ENCODE measurements at places on chromosomes 1 and 21.

- no peak for DNase-seq
Measured at GRCh38 chr21:37971390-37971950, 55.2 kb upstream of the KCNJ6 start.

DNA sequence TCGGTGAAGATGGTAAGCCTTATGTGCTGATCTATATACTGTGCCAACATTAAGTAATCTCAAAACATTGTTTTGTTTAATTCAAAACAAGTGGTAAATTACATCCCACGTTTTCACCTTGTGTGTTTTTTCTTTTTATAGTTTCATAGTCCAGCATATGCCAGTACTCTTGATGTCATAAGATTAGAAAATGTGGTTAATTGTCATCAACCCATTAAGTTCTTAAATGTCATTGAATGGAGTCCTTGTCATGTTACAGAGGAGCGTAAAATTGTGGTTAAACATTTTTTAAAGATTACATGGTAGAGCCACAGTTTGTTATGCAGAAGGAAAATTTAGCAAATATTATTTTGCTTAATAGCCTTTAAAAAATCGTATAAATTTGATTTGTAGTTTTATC is 93.1 kb downstream of the FNBP1L start:
- DNase-seq, result no peak

DNA sequence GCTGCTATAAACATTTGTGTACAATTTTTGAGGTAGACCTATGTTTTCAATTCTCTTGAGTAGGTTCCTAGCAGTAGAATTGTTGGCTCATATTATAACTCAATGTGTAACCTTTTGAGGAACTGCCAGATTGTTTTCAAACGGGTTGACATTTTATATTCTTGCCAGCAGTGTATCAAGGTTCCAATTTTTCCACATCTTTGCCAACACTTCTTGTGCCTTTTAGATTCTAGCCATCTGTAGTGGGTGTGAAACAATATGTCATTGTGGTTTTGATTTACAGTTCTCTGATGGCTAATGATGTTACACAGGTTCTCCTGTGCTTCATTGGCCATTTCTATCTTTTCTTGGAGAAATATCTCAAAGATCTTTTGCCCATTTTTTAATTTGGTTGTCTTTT is 36.4 kb downstream of the MAP3K7CL start:
- DNase-seq, result no peak

GRCh38 chr1:40711465-40712404 is 20.2 kb downstream of the NFYC start:
- DNase-seq, result no peak

DNA sequence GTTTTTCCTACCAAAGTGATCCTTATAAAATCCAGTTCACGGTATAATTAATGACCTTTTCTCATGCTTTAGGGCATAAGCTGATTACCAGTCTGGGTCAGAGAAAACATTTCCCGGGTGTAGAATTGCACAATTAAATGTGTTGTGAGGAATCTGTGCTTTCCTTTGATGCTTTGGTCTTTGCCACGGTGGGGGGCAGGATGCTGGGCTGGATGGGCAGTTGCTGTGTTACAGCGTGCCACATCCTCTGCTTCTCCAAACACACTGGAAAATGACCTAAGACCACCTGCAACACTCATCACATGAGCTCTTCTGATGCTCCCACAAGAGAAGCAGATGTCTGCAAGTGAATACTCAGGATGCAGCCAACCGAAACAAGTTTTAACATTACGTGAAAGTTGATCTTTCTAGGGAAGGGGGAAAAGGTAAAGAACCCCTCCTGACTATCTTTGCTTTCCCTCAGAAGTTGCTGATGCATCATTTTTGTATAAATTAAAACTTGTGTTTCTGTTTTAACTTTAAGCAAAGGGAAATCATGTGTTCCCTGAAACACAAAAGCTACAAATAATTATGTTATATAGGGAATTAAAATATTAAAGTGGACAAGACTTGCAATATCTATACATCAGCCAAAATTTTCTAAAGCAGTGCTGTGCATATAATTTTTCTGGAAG is 515.3 kb upstream of the NR5A2 start:
- no peak for DNase-seq

DNA sequence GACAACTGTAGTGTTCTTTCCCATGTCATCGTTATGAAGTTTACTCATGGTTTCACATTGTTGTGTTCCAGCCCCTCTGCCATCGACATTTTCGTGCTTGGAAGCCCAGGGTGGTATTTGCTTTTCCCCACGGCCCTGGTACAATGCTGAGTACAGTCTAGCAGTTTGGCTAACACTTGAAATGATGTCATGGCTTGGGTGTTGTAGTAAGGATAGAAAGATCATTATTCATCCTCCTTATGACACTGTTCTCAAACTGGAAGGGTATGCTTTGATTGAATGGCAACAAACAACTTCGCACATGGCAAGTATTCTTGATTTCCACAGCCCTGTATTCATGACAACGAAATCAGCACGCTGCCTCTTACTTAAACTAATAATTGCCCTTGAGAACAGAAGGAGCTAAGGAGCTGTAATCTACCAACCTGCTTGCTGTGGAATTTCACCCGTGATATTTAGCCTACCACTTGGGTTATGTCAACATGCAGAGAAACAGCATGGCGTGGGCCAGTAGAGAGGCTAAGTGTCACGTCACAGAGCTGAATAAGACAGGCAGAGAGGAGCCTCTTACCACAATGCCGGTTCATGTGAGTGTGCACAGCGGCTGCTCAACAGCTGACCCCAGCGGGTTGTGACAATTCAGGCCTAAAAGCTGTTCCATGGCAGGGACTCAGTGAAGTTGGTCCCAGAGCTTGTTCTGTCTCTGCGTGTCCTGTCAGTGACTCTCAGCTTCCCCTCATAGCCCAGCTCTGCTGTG is 73.9 kb downstream of the KCNJ6 start:
- DNase-seq, result no peak

GRCh38 chr1:161114556-161114955 is 3.3 kb downstream of the PFDN2 start:
- DNase-seq, result no peak

DNA sequence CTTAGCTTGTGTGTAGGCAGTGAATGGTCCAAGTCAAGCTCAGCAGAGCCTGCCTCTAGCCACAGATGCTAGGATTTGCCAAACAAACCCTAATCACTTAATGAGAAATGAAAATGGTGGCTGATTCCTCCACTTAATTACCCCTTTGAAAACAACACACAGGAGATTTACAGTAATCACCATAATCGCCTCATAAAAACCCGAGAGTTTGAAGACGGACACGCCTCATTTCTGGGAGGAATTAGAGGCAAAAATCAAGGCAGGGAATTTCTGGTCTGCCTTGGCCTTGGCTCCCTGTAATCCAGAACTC is 16.3 kb upstream of the FOXE3 start:
- no peak for DNase-seq

DNA sequence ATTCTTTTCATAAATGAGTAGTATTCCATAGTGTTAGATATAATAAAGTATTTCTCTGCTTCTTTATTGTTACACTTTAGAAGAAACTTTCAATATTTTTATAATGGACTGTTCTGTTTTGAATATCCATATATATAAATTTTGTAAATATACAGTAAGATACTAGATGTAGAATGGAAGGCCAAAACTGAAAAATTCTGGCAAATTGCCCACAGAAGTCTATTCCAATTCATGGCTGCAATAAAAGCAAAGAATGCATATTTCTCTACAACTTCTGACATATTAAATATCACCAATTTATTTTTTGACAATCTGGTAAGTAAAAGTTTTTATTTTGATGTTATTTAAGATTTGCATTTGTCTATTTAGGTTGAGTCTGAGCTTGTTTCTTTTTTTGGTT is 532.5 kb downstream of the NCAM2 start:
- DNase-seq, result no peak

GRCh38 chr1:79323239-79324025 is 316.9 kb upstream of the ADGRL4 start:
- DNase-seq, result no peak

- DNase-seq, result no peak
Measured at GRCh38 chr1:94079080-94079940, 41.6 kb downstream of the ABCA4 start.

DNA sequence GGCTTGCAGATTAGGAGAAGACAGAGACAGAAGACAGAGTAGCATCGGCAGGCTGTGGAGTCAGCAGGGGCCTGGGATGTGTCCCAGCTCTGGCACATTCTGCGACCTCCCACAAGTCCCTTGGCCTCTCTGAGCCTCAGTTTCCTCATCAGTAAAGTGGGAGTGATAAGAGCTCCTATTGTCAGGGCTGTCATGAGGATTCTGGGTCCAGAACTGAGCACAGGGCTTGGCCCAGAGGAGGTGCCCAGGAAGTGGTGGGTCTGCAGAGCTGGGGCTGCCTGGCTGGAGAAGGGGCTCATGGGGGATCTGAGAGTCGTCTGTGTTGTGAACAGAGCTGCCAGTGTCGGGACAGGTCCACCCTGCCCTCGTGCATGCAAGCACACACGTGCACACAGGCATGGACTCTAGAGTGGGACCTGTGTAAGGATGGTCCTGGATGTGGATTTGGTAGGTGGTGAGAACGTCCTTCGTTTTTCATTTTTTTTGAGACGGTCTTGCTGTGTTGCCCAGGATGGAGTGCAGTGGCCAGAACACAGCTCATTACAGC is 262.9 kb downstream of the PTPRU start:
- no peak for DNase-seq

DNA sequence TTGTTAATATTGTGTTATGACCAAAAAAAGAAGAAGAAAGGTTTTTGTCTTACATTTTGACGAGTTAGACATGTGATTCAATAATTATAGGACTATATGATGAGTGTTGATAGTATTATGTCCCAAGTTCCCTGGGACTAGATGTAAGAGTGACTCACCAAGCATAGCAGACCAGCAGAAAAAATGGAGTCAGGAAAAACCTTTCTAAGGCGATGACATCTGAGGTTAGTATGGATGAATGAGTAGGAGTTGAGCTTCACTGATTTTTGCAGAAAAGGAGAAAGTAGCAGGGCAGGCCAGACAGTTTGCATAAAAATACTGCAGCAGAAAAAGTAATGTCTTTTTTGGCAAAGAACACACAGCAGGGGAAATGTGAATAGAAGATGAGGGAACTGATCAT is 1041.3 kb upstream of the ADGRL4 start:
- no peak for DNase-seq

- no peak for DNase-seq
Measured at GRCh38 chr1:175863299-175864050, 120.1 kb upstream of the TNR start.

GRCh38 chr1:18712252-18712600 is 81.6 kb downstream of the PAX7 start:
- DNase-seq, result no peak

GRCh38 chr1:232574077-232574476 is 55.9 kb downstream of the SIPA1L2 start:
- no peak for DNase-seq

DNA sequence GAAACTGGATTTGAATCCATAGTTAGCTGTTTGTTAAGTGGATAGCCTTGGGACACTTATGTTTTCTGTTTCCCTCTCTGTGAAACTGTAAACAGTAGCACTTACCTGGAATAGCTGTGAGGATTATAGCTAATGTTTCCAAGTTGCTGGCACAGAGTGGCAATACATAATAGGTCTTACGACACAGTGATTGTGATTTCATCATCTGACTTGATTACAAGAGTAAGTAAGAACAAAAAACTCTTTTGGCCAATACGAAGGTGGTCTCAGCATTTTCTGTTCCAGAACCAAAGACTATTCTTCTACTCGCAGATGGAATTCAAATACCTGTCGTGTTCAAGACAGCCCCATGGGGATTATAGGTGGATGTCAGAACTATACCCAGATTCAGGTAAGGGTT is 2.1 kb downstream of the C8B start:
- DNase-seq, result no peak

- no peak for DNase-seq
Measured at GRCh38 chr21:37525810-37526209, 159.2 kb downstream of the DYRK1A start.

- no peak for DNase-seq
Measured at GRCh38 chr1:154798645-154799044, 71.4 kb downstream of the KCNN3 start.

DNA sequence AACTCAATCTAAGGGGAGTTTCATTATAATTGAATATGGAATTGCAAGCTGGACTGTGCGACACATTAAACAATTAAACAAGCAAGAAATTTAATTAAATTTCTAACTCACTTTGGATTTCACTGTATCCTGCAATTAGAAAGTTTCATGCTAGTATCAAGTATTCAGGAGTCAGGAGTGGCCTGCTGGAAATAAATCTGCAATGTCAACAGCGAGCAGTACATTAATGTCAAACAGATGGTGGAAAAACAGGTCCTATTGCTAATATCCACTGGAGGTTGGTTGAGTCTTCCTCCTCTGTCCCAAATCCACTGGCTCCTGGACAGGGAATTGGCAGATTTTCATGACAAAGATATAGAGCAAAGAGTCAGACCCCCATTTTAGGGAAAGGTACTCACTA is 237.1 kb downstream of the VAV3 start:
- DNase-seq, result no peak

GRCh38 chr1:50968821-50969610 is 1.0 kb upstream of the CDKN2C start:
- DNase-seq, result peak; percentile 38

GRCh38 chr1:159924025-159924790 is 1.1 kb downstream of the TAGLN2 start:
- peak; percentile 87 for DNase-seq

- no peak for DNase-seq
Measured at GRCh38 chr1:210299501-210299900, 29.2 kb upstream of the HHAT start.

- DNase-seq, result no peak
Measured at GRCh38 chr1:4224684-4225467, 324.8 kb upstream of the C1orf174 start.

GRCh38 chr1:116147972-116148371 is 36.8 kb downstream of the MAB21L3 start:
- DNase-seq, result no peak

DNA sequence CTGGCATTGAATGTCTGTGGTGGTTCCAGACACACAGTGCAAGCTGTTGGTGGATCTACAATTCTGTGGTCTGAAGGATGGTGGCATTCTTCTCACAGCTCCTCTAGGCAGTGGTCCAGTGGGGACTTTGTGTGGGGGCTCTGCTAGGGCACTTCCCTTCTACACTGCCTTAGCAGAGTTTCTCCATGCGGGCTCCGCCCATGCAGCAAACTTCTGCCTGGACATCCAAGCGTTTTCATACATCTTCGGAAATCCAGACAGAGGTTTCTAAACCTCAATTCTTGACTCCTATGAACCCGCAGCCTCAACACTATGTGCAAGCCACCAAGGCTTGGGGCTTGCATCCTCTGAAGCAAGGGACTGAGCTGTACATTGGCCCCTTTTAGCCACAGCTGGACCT is 43.0 kb downstream of the RGS18 start:
- no peak for DNase-seq

DNA sequence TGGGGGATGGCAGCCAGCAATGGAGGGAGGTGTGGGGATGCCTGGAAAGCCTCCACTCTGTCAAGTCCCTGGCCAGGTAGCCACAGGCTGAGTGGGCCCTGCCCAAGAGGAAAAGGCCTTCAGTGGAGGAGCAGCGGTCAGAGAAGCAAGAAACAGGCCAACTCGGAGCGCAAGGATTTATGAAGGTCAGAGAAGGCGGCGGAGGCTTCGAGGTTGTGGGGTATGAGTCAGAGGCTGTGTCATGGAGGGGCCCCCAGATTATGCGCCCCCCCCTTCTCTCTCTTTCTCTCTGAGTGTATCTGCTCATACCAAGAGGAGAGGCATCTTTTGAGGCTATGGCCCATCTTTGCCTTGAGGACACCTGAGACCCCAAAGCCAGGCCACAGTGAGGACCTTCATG is 99.5 kb downstream of the CASZ1 start:
- DNase-seq, result no peak
